ENCODE measurements at places on chromosomes 16 and 17.

DNA sequence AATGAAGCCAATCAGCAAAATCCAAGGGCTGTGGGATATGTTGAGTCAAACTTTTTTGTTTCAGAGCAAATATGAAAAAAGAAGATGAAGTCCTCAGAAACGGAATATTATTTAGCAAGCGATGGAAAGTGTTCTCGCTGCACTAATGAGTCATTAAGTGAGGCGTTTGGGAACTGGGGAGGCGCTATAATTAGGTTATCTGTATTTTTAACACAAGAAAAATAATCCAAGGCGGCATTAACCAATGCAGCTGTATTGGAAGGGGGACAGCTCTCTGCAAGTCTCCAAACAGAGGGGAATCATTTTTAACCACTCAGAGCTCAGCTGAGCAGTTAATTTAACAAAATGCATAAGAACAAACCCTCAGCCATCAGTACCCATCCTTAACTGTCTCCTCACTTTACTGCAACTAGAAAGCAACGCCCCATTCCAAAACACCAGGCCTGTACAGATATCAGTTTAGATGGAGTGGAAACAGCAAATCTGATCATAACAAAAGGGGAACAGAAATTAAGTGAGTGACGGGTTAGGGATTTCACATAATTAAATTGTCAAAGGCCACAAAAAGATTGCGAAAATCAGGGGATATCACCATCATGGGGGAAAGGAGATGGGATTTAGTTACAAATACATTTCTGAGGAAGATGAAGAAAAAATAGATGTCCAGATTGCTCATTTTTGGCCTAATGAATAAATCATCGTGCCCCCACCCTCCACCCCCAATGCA, 211.0 kb upstream of the TOX3 start:
- no peak for DNase-seq

GRCh38 chr16:14112539-14112856, 41.4 kb downstream of the MRTFB start:
- no peak for DNase-seq

- DNase-seq = no peak
Measured at GRCh38 chr16:62240722-62241121, 204.5 kb upstream of the CDH8 start.

GRCh38 chr17:45108595-45109521, 23.5 kb downstream of the PLCD3 start:
- no peak for DNase-seq

DNA sequence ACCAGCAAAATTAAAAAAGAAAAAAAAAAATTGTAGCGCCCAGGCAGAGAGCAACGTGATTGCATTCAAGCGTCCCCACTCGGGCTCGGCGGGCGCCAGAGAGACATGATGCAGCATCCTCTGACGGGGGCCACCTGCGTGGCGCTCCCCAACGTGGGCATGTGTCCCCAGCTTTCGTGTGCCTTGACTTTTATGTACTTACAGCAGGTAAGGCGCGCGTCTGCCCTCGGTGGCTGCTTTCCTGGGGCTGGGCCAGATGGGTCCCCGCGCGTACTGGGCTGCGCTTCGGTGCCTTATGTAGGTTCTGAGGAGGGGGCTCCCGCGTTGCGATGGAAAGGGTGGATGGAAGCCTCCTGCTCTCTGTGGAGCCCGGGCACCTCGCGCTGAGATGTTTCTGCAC, 28.4 kb upstream of the RBFOX1 start:
- no peak for DNase-seq

All from CD4-positive, alpha-beta T cell treated with Interleukin-2 at 100 ng/mL for 4 hours (primary cell).